Inflammatory macrophage (primary cell): ENCODE measurements at places on chromosomes 2 and 18.
A peak's percentile ranks its signal among the peaks of the same experiment; 100 is the strongest.

DNA sequence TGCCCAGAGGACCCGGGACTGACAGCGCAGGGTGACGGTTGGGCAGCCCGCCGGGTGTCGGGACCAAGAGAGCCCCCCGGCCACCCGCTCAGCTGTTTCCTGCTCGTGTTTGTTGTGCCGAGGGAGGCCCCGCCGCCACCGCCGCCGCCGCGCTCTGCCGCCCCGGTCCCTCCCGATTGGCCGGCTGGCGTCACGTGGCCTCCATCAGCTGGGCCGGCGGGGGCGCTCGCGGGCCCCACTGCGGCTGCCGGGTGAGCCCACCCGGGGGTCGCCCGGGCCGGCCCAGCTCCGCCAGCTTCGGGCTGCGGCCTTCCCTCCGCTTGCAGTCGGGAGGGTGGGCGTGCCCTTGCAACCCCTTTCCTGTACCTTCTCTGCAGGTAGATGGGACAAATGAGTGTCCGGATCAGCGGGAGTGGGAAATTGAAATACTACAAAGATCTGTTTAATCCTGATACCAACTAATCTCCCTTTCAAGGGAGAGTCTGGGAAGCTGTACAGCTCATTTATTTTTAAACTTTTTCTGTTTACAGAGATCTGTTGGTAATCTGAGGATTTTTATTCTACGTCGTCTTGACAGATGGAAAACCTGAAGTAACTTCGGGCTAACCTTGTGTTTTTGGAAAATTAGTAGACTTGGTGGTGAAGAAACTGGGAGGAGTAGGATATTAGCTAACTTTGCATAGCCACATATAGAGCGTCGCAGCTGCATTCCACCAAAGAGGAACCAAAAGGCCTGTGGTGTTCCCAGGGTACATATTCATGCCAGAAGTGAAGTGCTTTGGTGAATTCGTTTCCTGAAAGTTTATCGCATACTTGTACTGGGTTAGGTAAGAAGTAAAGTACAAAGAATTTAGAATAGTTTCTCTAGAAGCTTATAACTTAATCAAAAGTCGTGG is 1.2 kb downstream of the YPEL5 start:
- peak; percentile 85 for DNase-seq

DNA sequence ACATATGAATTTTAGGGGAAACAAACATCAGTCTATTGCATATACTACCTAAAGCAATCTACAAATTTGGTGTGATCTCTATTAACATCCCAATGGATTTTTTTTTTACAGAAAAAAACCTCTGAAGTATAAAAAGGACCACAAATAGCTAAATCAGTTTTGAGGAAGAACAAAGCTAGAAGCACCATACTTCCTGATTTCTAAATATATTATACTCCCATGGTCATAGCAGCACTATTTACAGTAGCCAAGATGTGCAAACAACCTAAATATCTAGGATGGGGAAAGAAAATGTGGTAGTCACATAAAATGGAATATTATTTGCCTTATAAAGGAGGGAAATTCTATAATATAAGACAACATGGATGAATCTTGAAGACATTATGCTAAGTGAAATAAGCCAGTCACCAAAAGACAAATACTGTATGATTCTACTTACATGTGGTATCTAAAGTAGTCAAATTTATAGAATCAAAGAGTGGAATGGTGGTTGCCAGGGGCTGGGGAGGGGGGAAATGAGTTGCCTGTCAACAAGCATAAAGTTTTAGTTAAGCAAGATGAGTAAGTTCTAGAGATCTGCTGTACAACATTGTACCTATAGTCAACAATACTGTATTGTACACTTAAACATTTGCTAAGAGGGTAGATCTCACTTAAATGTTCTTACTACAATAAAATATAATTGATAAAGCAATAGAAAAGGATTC is 17.6 kb upstream of the CASP8 start:
- peak; percentile 33 for DNase-seq

- no peak for DNase-seq
Measured at GRCh38 chr2:154608438-154608837, 90.1 kb upstream of the KCNJ3 start.

DNA sequence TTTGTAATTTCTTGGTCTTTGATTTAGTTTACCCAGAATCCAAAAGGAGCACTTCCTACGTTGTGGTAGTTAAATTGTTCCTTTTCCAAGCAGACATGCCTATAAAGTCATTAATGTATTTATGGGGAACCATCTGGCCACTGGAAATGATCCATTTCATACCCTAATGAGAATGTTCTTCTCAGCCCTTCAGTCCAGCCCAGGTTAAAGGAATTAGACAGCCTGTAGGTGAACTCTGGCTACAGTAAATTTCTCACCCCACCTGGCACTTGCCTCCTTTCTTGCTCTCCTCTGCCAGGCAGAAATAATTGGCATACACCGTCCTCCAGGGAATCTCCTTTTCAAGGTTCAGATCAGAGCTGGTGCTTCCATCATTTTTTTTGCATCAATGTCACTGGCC is 121.1 kb downstream of the SETBP1 start:
- no peak for DNase-seq

GRCh38 chr2:29212009-29212408 is 96.8 kb downstream of the CLIP4 start:
- DNase-seq = no peak

DNA sequence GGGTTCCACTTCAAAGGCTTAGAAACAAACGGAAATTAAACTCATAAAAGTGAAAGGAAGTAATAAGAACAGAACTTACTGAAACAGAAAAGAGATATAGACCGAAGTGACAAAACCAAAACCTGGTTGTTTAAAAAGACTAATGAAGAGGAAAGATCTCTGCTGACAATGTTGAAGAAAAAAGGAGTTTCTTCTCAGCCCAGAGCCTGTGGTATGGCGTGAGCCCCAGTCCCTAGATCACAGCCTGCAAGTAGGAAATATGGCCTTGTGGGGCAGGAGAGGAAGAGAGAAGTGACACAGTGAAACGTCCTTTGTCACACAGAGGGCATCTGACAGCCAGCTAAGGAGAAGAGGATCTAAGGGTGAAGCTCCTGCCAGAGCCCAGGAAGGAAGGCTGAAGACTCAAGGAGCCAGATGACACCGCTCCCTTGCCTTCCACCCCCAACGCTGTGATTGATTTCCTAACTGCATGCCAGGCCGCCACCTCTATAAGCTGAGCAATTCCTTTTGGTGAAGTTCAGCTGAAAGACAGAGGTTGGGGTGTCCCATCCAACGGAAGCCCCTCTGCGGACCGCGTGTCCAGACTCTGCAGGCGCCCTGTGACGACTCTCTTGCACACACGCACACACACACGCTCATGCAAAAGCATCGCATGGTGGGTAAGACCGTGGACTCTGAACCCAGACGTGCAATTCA is 141.1 kb downstream of the HDAC4 start:
- peak; percentile 86 for DNase-seq

DNA sequence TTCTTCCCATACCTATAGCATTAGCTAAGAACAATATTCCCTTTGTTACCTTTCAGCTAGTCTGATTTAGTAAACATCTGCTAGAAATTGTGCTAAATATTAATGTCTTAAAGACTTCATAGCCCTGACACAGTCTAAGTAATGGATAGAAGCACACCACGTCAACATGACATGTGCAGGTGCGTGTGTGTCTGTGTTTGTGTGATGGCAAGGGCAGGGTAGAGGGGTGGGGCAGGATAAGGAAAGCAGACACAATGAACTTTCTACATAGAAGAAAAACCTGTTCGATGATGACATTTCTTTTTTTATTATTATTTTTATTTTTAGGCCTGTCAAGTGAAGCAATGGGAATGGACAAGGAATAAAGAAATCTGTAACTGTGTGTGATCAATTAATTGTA is 223.3 kb downstream of the NOL4 start:
- DNase-seq = no peak

DNA sequence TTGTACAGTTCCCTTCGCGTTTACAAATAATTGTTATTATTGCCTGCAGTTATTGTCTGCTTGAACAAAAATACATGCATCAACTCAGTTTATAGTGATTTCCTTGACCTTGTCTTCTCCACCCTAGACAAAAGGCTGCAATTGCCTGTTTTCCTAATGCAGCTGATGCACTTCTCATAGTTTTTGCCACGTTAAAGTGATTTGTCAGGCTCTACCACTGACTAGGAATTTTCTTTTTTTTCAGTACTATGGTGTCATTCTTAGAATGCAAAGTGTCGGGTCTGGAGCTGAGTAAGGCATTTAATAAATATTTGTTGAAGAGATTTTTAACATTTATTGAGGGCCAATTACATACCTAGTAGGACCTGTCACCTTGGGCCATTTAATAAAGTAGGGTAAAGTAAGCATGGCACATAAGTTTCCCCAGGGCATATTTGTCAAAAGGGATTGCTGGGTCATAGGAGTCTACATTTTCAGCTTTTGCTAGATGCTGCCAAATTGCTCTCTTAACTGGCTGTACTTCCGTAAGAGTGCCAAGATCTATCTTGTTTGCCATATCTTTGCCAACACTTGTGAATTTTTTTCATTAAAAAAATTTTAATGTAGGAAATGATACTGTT is 24.1 kb downstream of the ACSL3 start:
- no peak for DNase-seq

GRCh38 chr2:164976301-164976700 is 21.0 kb upstream of the SLC38A11 start:
- DNase-seq = no peak

- DNase-seq = no peak
Measured at GRCh38 chr2:30161929-30162706, 15.3 kb downstream of the YPEL5 start.

- no peak for DNase-seq
Measured at GRCh38 chr2:11616851-11617415, 53.1 kb downstream of the NTSR2 start.

DNA sequence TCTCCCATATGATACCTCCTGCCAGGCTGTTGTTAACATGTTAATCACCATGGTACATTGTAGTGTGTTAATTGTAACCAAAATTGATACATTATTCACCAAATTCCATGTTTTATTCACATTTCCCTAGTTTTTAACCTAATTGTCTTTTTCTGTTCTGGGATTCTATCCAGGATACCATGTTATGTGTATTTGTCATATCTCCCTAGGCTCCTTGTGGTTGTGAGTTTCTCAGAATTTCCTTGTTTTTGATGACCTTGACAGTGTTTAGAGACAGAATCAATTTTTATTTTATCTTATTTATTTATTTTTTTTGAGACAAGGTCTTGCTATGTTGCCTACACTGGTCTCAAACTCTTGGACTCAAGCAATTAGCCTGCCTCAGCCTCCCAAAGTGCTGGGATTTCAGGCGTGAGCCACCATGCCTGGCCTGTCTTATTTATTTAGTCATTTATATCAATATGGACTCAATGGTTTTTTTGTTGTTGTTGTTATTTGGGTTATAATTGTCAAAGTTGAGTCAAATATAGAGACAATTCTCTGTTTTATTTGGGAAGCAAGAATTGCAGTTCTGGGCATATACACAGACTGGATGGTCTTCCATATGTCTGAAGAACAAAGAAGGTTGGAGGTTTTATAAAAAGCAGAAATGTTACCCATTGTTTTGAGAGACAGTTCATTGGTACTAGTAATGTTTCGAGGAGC is 42.6 kb downstream of the INPP4A start:
- no peak for DNase-seq

GRCh38 chr2:236848501-236848900 is 237.2 kb upstream of the COPS8 start:
- DNase-seq = no peak

DNA sequence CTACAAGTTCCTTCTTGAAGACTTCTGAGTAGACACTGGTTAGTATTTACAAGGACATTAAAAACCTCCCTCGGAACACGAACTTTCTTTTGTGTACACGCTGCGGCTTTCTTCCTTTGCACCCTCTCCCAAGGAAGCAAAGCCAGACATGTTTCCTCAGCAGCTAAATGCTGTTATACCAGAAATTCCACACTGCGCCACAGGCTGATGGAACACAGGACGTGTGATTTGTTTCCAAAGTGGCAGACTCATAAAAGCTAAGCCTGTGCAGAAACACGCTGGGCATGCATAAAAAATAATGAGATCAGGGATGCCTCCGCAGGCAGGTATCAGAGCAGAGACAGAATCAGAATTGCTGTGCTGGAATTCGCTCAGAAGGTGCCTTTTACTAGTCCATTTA is 73.0 kb upstream of the RGPD5 start:
- DNase-seq = no peak

GRCh38 chr2:137826373-137827372 is 137.6 kb upstream of the HNMT start:
- DNase-seq = no peak

DNA sequence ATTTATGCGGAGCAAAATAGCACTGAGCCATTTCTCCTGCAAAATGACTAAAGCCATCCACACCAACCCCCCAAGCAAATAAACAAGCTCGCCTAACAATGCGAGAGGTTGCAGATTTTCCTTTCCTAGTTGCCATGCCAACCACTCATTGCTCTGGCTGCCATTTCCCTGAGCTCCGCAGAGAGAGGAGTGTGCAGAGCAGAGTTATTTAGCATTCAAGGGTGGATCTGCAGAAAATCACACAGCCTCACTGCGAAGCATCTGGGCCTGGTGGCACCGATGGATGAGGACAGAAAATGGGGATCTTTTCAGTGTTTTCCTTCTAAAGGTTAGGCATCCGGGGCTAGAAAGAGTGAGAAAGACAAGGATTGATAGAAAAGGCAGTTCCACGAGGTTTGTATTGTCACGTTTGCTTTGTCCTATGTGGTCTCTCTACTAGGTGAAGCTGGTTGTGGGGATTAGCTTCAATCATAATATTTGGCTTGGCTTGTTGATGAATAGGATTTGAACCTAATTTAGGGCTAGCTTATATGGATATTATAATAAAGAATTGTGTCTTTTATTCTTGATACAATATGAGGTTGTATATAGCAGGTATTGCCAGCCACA is 110.2 kb upstream of the UNC80 start:
- no peak for DNase-seq

DNA sequence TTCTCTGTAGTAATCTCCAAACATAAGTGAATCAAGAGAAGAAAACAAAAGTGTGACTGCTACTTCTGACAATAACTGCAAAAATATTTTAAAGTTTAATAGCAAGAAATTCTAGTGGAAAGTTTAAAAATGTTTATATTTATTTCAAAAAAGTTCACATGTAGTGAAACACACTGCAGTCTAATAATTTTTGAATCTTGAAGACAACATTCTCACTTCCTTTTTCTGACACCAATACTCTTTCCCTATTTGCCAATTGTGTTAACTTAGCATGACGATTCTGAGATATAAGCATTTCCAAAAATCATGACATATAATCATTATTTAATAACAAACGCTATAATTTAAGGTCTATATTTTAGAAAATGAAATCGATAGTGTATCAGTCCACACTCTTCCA is 429.1 kb upstream of the PKDCC start:
- no peak for DNase-seq

- no peak for DNase-seq
Measured at GRCh38 chr2:127737892-127738291, 36.6 kb downstream of the SFT2D3 start.

GRCh38 chr2:37987098-37987775 is 62.1 kb downstream of the RMDN2 start:
- peak; percentile 42 for DNase-seq

- peak; percentile 91 for DNase-seq
Measured at GRCh38 chr2:226118471-226119429, 680.9 kb downstream of the IRS1 start.
